Neural progenitor cell (in vitro differentiated cells): ENCODE measurements at places on chromosomes 2 and 18.

GRCh38 chr2:112257575-112257974, 2.7 kb upstream of the ZC3H8 start:
- no peak for DNase-seq
- no peak overlapping the region for H3K4me3 ChIP-seq
- no peak overlapping the region for H3K27ac ChIP-seq
- no peaks in the 10 kb centered on the region for H3K36me3 ChIP-seq
- H3K4me1 ChIP-seq: peaks cover 7% of the 10 kb centered on the region

DNA sequence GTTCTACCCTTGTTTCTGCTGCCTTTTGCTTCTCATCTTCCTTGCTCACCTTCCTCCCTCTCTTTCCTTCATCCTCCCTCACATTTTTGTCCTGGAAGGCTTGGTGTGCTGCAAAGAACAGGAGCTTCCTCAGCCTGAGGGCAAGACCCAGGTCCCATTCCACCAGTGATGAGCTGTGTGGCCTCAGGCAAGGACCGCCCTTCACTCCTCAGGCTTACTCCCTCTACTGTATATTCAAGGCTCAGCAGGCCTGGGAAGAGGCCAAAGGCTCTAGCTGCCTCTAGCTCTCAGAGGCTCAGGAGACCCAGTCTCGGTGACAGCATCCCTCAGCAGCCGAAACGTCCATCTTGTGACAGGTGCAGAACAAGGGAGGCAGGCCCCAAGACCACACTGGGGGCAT, 97.5 kb downstream of the MRO start:
- no peak for DNase-seq
- H3K27me3 ChIP-seq: no peaks in the 10 kb centered on the region
- H3K36me3 ChIP-seq: no peaks in the 10 kb centered on the region
- no peak overlapping the region for H3K4me3 ChIP-seq
- H3K4me1 ChIP-seq: peaks cover 6% of the 10 kb centered on the region

- peak; percentile 60 for DNase-seq
- peaks cover 21% of the 10 kb centered on the region for H3K4me1 ChIP-seq
- H3K27me3 ChIP-seq: no peaks in the 10 kb centered on the region
- H3K4me3 ChIP-seq: no peak overlapping the region
- H3K27ac ChIP-seq: no peak overlapping the region
Observed at GRCh38 chr18:58373481-58373880, 255.4 kb downstream of the ALPK2 start.

DNA sequence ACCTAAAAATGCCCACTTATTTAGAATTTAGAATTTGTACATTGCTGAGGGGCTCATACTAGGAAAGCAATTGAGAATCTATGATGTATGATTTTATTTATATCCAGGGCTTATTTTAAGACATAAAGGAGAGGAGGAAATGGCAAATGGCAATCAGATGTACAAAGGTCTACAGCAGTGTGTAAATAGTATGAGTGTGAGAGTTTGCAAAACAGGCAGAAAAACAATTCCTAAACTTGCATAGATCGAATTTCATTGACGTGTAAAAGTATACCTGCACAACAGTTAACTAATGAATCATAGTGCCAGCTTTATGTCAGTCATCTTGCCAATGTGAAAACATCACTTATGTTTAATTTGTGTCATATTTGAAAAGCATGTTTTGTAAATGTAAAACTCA, 718.7 kb upstream of the GCFC2 start:
- H3K27me3 ChIP-seq: no peaks in the 10 kb centered on the region
- no peaks in the 10 kb centered on the region for H3K4me1 ChIP-seq
- H3K36me3 ChIP-seq: no peaks in the 10 kb centered on the region

- peaks cover 5% of the 10 kb centered on the region for H3K4me1 ChIP-seq
- H3K27ac ChIP-seq: no peak overlapping the region
Observed at GRCh38 chr2:101909760-101910159, 82.0 kb upstream of the IL1R2 start.

DNA sequence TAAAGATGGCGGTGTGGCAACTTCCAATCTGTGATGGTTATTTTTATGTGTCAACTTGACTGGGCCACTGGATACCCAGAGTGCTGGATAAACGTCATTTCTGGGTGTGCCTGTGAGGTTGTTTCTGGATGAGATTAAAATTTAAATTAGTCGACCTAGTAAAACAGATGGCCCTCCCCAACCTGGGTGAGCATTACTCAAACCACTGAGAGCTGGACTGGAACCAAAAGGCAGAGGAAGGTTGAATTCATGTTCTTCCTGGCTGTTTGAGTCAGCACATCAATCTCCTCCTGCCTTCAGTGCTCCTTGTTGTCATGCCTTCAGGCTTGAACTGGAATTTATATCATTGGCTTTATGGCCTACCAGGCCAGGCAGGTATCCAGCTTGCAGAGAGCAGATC, 190.8 kb upstream of the RGPD4 start:
- no peaks in the 10 kb centered on the region for H3K4me1 ChIP-seq
- no peak overlapping the region for H3K27ac ChIP-seq
- no peaks in the 10 kb centered on the region for H3K27me3 ChIP-seq
- DNase-seq: no peak
- no peak overlapping the region for H3K4me3 ChIP-seq
